Activated CD4-positive, alpha-beta T cell treated with anti-CD3 and anti-CD28 coated beads, Interleukin-2, amount 50 U/mL, for 4 hours (primary cell): ENCODE measurements at places on chromosomes 4 and X.
A peak's percentile ranks its signal among the peaks of the same experiment; 100 is the strongest.

DNA sequence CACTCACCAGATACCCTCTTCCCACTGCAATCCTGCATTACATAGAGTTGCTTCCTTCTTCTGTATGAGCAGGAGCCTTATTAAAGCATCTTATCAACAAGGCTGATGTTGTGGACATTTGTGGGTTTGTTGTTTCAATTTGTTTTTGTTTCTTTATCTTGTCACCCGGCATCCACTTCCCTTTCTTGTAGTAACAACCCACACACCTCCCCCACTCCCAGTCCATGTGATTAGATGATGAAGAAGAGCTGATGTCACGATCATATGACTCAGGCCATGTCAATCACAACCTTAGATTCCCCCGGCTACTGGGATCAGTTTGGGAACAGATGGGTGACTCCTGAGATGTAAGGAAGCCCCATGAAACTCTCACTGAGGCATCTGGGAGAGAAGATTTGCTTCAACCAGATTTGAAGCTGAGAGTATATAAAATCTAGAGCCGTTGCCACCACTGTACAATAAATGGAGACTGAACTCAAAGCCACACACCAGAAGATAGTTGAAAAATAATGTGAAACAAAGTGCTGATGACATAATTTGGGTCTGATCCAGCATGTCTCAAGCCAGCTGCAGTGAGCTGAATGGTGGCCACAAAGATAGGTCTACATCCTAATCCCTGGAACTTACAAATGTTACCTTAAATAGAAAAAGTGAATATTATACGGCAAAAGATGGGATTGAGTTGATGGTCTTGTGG lies 34.1 kb upstream of the SRD5A3 start:
- no peak for DNase-seq

DNA sequence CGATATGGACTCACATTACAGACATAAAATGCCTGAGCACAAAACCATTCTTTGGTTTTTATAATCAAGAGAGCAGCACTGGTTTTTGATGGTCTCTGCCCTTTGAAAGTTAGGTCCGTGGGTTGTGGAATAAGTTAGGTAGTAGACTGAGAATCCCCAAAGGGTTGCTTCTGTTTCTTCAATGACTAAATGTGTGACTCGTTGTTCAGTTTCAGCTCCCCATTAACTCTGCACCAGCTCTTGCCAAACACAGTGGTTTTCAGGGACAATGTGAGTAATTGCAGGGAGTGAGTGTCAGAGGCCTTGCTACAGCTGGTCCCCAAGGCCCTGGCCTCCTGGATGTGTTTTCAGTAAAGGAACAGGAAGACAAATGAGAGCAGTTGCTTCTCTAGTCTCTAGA lies 24.8 kb downstream of the SMIM20 start:
- DNase-seq: no peak

GRCh38 chr4:186081202-186081807 lies 12.3 kb downstream of the TLR3 start:
- DNase-seq: no peak

- DNase-seq: no peak
These were observed 8.4 kb downstream of the UGT8 start for GRCh38 chr4:114607056-114607455.

DNA sequence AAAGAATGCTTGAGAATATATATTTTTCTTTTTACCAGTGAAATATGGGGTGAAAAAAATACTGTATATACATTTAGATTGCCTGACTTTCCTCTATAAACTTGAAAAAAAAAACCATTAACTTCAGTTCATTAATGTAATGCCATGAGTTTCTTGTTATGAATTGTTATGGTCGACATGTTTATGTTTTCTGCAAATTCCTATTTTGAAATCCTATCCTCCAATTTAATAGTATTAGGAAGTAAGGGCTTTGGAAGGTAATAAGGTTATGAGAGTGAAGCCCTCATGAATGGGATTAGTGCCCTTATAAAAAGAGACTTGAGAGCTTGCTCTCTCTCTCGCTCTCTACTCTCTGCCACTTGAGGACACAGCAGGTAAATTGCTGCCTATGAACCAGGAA lies 211.4 kb downstream of the LDB2 start:
- no peak for DNase-seq

DNA sequence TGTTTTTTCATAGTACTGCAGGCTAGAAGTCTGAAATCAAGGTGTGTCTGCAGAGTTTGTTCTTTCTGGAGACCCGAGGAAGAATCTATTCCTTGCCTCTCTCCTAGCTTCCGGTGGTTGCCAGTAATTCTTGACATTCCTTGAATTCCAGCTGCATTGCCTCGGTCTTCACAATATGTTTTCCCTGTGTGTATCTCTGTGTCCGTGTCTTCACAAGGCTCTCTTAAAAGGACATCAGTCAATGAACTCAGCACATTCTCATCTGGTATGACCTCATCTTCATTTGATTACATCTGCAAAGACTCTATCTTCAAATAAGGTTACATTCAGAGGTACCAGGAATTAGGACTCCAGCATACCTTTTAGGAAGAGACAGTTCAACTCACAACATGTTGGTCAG lies 163.4 kb downstream of the BANK1 start:
- DNase-seq: no peak

DNA sequence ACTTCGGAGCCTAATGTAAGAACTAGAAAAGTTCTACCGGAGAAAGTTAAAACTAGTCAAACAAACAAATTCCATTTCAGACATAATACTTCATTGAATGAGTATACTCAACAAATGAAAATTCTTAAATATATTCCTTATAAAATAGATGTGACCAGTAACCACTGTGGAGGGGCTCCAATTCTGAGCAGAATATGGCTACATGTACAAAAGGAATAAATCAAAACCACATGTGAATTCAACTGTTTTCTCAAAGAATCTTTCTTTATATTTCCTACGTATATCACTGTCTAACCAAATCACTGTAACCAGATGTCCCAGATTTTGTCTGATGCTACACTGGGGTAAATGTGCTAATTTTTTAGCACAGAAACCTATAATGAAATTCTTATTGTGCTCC lies 49.0 kb downstream of the HTN1 start:
- no peak for DNase-seq

GRCh38 chr4:39792529-39792928 lies 94.6 kb downstream of the UBE2K start:
- no peak for DNase-seq

GRCh38 chr4:27490315-27490714 lies 629.7 kb downstream of the STIM2 start:
- DNase-seq: no peak

DNA sequence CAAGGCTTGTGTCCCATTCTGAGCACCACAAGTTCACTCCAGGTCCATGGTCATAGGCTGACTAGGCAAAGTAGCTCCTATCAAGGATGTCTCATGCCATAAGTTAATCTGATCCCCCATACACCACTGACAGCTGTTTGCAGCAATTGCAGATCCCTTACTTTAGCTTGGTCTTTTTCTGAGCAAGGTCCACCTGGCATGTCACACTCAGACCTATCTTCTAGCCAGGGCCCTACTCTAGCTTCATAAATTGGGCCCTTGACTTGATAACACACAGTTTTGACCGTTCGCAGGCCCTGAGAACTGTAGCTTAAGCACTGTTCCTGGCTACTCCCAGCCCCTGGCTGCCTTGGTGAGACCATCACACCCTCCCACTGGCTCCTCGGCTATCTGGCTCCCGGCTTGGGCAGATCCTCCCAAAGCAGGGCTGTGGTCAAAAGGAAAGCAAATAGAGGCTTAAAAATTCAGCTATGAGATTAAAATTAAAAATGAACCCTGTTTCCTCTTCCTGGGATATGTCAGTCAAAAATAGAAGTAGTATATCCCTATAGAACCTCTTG lies 427.4 kb downstream of the RAB28 start:
- no peak for DNase-seq

DNA sequence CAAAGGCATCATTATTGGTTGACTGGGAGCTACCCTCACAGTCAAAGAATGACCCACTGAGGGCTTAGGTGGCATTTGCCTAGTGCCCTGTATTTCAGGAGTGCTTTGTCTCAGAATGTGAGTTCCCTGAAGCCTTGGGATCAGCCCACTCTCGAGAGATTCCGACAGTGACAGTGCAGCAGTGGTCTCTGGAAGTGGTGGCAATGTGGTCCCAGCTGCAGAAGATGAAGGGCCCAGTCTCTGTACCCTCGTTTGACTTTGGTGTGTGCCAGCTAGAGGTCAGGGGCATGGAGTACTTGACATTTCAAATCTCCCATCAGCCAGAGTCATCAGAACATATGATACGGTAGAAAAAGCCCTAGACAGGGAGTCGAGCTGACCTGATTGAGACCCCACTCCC lies 153.7 kb downstream of the EFNB1 start:
- no peak for DNase-seq

DNA sequence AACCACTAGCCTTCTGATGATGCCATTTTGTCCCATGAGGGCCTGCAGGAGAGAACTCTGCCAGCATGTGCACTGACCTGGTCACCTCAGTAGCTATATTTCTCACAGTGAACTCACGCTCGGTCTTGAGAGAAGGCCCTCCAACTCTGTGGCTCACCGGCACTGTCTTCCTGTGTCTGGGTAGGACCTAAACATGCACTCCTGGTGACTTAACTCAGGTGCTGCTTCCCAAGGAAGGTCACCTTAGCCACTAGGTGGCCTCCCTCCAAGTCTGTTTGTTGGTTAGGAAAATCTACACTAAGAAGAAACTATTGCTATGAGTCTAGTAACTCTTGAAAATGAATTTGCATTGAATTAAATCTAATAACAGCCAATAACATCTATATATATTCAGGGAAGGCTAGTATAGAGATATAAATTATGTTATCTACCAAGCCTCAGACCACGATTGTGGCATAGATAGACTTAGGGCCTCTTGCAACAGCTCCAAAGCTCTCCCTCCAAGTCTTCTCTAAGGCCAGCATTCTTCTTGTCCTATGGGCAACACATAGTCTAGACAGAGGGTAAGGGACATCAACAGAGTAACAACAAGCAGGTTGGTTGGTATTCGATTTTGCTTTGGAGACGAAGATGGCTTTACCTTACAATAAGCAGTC lies 24.7 kb downstream of the TLR10 start:
- peak; percentile 5 for DNase-seq

DNA sequence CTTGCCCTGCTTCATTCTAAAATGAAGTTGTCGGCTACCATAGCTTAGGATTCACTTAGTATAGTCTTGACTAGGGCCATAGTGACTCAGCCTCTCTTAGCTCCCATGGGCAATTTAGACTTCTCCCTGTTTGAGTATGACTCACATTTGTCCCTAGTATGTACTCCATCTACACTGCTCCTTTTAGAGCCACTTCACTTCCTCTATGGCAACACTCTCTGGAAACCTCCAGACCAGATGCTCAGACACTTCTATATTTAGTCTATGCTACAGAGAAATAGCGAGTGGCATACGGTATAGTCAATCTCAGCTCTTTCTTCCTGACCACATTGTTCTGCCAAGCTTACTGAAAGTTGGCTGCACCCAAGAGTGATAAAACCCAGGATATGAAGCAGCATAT lies 11.2 kb downstream of the MEPE start:
- no peak for DNase-seq

DNA sequence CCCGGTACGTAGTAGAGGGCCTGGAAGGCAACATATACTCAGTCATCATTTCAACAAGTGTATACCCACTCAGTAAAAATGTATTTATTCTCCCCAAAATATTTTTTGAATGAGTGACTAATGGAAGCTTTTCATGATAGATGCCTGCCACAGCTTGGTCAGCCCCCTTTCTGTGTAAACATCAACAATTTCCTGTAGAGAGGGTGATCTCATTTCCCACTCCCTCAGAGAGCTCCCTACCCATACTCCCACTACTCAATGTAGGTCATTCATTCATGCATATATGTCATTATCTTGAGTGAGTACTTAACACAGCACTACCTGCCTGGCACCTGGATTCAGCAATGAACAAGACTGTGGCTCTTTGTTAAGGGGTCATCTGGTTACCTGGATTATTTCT lies 81.9 kb downstream of the STK32B start:
- DNase-seq: no peak

DNA sequence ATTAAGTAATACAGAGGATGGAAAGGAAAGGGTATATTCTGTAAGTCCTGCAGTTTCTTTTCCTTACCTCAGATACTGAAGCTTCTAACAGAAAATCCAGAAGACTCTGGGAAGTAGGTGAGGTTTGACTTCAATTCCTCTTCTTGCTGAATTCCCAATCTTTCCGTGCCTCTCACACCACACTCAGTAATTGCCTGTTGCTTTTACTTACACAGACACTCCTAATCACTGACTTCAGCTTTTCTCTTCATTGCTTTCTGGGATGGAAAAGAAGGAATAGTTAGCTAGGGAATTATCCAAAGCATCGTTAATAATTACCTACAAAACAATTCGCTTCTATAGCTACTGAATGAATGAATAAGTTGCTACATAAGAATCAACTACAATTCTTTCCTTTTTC lies 163.6 kb downstream of the FBXO8 start:
- DNase-seq: no peak

DNA sequence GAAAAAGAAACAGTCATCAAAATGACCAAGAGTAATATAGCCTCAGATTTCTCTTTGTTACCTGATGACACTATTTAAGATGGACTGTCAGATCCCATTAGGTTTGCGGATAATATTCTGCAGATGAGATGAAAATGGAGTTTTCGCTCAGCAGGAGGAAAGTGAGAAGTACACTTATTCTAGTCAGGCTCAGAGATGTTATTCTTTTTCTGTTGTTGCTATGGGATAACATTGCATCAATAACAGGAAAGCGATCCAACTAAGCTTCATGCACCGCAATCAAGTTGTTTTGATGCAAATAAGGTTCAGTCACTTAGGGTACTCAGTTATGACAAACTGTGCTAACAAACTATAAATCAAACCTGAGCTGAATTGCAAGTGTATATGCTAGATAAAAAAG lies 415.0 kb downstream of the CCSER1 start:
- DNase-seq: no peak

- DNase-seq: no peak
These were observed 37.7 kb downstream of the FRYL start for GRCh38 chr4:48742412-48742811.

- no peak for DNase-seq
These were observed 134.5 kb downstream of the SLIT2 start for GRCh38 chr4:20386001-20386740.

GRCh38 chr4:7294176-7294756 lies 101.9 kb downstream of the SORCS2 start:
- no peak for DNase-seq

DNA sequence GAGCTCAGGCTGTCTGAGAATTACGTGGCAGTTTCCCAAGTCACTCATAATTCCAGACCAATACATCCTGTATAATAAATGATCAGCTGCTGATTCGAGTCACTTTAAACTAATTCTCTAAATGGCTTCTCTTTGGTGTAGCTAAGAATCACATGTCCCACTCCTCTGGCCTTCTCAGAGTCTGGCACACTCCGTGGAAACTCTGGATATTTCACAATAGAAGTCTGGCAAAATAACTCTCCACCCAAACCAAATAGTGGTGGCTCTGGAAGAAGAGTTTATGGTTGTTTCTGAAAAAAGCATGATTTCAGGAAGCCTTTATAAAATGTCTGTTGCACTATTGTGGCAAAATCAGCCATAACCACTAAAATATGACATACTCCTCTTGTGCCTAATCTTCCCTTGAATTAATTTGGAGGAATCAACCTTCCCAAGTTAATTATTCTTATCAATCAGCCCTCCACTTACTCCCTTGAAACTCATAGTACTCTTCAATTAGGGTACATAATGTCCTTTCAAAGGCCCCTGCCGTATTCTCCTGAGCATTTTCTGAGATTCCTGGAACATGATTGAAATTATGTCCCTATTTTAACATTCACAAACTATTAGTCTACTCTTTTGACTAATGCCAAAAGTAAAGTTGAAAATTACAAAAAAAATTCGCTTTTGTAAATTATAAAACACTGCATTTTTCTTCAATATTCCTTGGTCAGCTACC lies 991.6 kb downstream of the FAT4 start:
- DNase-seq: no peak

GRCh38 chr4:159434114-159434870 lies 331.4 kb downstream of the RAPGEF2 start:
- DNase-seq: no peak
